ENCODE measurements at places on chromosomes 6 and 20. TPM values are rescaled to one million over a fixed set of nuclear protein-coding genes. Genes with fewer than 3 reads are reported as not detected.

GTSF1L gene
- total RNA-seq = not detected

STMND1 gene
- total RNA-seq = not detected

KIAA0408 gene
- total RNA-seq = 0.37 TPM

HLA-F gene
- 2.6 TPM for total RNA-seq

CALHM5 gene
- total RNA-seq = 8.7 TPM

TMEM217 gene
- total RNA-seq = 4.0 TPM

ADGRG6 gene
- total RNA-seq = 6.4 TPM

MPIG6B gene
- not detected for total RNA-seq

SPEF1 gene
- total RNA-seq = 0.14 TPM

SOBP gene
- 5.3 TPM for total RNA-seq

PROCR gene
- 50.8 TPM for total RNA-seq

HLA-DMA gene
- total RNA-seq = 2.1 TPM

UBE2C gene
- total RNA-seq = 4.3 TPM

SLC22A16 gene
- total RNA-seq = not detected

TSBP1 gene
- total RNA-seq = not detected

Measured in smooth muscle cell of bladder (primary cell).